ENCODE measurements at places on chromosomes 7 and 10.

- no peak for DNase-seq
Measured at GRCh38 chr10:71225291-71226058, 13.1 kb downstream of the UNC5B start.

DNA sequence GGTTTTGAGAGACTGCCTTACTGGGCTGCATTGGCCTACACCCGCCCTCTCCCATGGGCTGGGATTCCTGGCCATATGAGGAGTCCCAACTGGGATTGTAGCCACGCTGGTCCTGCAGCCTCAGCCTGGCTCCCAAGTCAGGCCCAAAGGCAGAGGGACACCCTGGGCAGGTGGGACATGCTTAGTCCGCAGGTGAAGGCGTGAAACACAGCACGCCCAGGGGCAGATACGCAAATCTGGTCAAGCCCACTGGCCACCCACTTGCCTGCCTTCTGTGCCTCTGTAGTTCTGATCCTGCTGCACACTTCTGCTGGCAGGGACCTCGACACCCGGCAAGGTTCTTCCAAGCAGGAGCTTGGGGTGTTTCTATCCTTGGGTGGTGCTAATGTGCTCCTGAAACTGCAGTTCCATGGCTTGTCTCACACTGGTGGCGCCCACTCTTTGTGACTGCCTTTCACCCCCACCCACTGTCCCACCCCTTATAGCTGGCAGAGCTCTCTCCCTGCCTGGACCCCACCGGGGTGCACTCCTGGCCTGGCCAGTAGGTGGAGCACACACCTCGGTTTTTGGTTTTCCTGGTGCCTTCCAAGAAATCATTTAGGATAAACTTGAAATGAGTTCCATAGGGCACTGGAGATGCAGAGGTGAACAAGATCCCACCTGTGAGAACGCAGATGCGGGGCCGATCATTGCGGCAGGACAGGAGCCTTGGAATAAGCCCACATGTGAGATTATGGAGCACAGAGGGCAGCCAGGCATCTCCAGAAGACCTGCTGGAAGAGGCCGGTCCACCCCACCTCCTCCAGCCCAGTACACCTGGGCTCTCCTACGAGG lies 47.9 kb downstream of the MKI67 start:
- no peak for DNase-seq

- no peak for DNase-seq
Measured at GRCh38 chr10:117131376-117132327, 6.4 kb downstream of the VAX1 start.

GRCh38 chr7:4189131-4189570 lies 492.9 kb upstream of the FOXK1 start:
- DNase-seq: peak; percentile 78

- DNase-seq: no peak
Measured at GRCh38 chr7:71459132-71459531, 327.2 kb downstream of the GALNT17 start.

- DNase-seq: no peak
Measured at GRCh38 chr10:132416566-132417256, 19.7 kb downstream of the PWWP2B start.
